ENCODE measurements at places on chromosomes 7 and 10.

DNA sequence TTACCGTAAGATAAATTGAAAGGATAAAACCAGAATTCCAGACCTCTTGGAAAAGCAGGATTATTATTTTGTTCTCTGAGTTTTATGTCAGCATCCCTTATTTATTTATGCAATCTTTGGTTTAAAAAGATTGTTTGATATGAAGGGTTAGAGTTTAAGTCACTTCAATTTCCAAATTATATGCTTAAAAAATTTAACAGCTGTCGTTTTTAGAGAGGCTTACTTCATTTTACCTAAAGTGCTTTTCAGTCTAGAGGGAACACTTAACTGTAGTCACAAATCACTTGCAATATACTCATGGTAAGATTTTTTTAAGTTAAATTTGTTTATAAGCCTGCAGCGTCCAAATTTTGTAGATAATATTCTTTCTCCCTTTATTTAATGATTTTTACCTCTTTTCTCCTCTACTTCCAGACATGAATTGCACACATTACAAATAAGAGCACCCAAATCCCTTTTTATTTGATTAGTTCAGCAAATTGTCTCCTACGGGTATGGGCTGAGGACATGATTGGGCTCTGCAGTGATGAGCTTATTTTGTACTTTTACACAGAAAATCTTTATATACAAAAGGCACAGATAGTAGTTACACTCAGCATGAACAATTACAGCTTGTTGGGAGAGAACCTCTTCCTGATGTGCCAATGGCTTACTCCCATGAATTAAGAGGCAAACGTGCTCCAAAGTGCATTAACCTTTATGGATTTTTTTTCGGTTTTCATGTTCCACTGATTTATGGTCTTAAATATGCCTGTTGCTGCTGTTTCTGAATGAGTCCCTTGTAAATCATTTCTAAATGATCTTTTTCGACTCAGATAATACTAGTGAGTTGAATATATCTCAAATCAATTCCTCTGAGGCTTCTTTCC lies 319.3 kb upstream of the LRGUK start:
- no peak for DNase-seq

DNA sequence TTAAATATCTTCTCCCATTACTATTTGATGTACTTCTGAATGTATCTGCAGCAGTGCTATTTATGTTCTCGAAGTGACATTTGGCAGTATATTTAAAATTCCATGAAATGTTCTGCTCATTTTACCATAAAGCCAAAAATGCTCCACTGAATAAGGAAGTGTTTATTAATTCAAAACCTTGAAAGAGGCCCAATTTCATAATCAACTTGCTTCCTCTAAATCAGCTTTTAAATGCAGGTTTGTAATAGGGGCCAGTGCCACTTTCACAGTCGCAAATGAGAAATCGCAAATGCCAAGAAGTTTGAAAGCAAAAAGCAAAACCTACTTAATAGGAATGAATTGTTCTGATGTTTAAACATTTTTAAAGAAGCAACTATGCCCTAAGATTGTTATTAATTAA lies 11.4 kb downstream of the NHLRC2 start:
- DNase-seq = no peak

DNA sequence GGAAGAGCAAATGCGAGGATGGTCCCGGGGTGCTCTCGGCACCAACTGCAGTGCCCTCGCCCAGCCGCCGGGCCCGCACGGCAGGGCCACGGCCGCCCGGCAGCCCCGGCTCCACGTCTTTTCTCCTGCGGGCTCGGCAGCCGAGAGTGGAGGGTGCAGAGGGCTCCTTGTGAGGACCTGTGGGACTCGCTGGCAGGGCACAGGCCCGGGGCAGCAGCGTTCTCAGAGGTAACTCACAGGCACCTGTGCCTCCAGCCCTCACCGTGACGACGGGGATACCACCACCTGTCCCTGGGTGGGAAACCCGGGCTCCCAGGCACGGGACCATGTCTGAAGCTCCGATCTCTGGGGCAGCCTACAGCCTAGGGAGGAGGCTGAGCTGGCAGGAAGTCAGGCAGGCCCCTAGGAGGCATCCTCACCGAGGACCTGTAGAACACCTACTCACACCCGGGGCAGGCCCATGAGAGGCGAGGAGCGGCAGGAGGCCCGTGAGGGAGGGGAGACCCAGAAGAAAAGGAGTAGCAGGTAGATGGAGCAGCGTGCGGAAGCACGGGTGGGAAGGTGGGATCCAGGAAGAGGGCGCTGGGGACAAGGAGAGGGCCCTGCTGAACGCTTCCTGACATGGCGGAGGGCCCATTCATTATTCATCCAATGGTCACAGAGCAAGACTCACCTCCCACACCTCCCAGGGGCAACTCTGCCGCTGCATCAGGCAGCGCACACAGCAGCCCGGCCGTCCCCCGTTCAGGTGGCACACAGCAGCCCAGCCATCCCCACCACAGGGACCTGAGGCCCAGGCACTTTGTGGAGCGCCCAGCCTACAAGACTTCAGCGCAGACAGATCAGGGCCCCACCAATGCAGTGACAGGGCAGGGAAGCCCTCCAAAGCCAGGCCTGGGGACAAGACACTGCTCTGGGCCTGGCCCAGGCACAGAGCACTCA lies 244.9 kb downstream of the MAD1L1 start:
- DNase-seq = no peak

- DNase-seq = no peak
These were observed 6.7 kb downstream of the BNIP3 start for GRCh38 chr10:131975003-131975402.

- DNase-seq = no peak
These were observed 186.2 kb upstream of the SVIL start for GRCh38 chr10:29820890-29821461.

DNA sequence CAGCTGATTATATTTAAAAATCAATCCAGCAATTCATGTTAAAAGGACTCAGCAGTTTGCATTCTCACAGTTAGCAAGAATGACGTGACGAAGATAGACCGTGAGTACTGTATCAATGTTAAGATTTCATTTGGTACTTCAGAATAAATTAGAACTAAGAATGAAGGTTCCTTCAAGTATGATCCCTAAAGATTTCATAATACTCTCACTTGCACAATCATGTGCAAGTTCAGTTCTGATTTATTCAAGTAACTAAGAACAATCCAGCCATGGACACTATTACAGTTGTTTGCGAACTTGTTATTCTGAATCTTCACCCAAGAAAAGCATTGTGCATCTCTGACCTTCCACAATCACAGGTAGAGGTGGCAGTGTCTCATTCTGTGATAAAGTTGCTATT lies 7.7 kb downstream of the RHEB start:
- DNase-seq = no peak

- DNase-seq = peak; percentile 31
These were observed 15.5 kb upstream of the CRTAC1 start for GRCh38 chr10:98045785-98046389.

DNA sequence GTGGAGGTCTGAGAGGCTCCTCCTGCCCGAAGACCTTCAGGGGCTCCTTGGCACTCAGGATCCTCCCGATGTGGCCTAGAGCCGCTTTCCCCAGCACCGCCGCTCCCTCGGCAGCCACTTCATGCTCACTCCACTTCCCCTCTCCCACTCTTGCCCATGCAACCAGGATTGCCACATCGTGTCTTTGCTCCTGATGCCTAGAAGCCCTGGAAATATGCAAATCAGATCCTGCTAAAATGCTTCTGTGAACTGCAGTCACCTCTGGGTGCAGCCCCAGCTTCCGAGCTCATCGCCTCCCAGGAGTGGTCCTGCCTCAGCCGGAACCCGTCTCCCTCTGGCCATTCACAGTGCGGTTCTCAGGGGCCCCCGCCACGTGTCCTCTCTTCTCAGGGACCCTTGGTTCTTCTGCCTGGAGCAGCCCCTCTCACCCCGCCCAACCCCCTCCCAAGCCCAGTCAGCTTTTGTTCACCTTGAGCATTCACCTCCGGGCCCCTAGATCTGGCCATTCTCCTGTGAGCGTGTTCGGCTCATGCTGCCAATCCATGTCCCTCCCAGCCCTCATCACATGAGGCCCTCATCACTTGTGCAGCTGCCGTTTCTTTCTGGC lies 175.5 kb downstream of the ADARB2 start:
- DNase-seq = no peak

DNA sequence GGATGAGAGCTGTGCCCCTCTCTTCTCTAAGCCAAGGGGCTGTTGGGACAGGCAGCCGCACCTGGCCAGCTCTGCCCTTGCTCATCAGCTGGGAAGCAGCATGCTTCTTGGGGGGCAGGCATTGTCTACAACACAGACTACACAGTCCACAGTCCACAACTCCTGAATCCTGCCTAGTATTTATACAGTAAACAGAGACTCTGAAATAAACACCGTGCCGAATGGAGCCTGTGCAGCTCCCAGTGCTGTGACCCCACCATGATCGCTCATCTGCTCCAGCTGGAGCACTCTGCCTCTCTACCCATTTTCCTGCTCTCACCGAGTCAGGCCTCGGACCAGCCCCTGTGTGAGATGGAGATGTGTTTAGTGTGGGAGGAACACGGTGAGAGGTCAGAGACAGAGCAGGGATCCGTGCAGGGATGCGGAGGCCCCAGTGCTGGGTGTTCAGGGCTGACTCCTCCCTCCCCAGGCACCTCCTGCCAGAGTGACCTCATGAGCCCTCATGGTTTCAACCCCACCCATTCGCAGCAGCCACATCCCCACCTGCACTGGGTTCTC lies 608.0 kb downstream of the DNAJB6 start:
- no peak for DNase-seq

DNA sequence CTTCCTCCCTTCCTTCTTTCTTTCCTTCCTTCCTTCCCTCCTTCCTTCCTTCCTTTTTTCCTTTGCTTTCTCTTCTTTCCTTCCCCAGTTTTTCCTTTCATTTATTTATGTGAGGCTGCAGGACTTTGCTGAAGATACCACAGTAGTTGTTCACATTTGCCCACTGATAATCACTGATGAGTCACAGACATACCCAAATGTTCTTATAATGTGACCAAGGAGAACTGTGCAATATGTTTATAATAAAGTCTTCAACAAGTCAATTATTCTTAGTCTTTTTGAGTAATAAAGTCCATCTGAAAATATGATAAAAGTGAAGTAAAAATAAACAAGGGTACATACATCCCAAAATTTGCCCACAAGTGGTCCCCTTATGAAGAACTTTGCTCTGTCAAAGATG lies 159.7 kb downstream of the GNAI1 start:
- DNase-seq = peak; percentile 67

- DNase-seq = peak; percentile 93
These were observed 11.3 kb upstream of the STMP1 start for GRCh38 chr7:135650831-135651573.

DNA sequence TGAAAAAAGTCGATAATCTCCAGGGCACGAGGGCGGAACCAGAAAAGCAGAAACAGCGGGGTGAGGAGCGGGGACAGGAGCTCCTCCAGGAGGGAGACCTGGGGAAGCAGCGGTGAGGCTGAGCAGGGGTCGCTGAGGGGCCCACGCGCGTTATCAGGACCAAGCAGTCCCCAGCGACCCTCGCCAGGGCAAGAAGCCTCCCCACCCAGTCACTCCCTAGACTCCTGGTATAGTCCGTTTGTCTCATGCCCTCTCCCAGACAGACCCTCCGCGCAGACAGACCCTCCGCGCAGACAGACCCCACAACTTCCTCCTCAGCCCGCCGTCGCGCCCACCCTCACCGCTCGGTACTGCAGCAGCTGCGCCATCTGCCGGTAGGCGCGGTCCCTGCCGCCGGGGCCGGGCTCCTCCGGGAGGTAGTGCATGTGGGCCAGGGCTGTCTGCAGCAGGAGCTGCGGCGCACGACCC lies 6.3 kb downstream of the ATG9B start:
- DNase-seq = peak; percentile 38

DNA sequence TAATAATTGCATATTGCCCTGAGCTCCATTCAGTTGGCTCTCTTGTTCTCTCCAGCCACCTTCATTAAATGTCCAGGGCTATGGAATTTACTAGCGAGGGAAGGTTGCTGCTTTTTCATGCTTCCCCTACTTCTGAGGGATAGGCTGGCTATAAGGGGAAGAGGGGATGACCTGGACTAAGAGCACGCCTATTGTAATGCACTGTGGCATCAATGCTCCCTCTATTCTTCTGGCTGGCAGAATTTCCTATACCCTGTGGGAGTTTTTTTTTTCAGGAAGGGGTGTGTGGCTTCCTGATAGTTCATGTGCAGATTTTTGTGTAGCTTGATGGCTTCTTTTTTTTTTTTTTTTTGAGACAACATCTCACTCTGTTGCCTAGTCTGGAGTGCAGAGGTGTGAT lies 155.8 kb downstream of the SND1 start:
- no peak for DNase-seq

- DNase-seq = peak; percentile 86
These were observed 809 bp downstream of the C10orf143 start for GRCh38 chr10:130109796-130110245.

GRCh38 chr7:157476654-157477549 lies 140.1 kb downstream of the DNAJB6 start:
- no peak for DNase-seq

DNA sequence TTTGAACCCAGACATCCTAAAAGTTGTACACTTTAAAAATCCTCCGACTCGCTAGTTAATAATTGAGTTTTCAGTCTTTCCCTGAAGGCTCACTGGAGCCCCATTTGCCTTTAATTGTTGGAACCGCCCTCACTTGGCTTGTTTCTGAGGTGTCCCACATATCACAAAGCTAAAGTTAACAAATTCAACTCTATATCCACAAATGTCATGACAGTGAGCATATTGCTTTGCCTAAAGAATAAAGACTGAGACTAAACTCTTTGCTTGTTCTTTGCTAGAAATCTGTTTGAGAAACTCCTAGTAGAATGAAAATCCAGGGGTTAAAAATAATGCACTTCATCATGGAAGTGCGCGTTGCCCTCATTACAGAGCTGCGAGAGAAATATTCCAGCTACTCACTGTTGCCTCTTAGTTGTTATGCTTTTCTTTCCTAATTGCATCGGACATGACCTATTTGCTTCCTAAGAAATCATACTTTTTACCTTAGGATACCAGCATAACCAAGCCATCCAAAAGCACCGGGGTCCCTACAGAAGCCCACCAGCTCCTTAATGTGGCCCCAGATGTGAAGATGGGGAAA lies 752 bp downstream of the THSD7A start:
- no peak for DNase-seq

- DNase-seq = no peak
These were observed 42.4 kb upstream of the ASAH2 start for GRCh38 chr10:50293513-50294313.

GRCh38 chr10:60315311-60315710 lies 74.4 kb downstream of the ANK3 start:
- no peak for DNase-seq
